ENCODE measurements at places on chromosomes 12 and 14.

GRCh38 chr12:100187068-100187467 lies 13.5 kb upstream of the ACTR6 start:
- DNase-seq: no peak

DNA sequence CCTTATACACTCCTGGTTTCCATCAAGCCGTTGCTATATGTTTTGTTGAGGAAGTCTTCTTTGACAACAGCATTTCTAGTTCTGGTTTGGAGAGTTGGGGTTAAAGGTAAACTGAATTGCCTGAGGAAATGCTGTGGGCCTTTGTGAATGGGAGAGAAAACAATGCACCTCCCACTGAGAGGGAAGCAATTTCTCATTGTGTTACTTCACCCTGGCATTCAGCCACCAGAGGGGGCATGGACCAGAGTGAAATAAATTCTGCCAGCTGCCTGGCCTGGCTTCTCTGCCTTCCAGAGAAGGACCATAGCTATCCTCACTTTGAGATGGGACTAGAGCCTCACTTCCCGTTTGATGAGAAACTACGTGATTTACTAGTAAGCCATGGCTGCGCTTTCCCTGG lies 475.3 kb downstream of the EGLN3 start:
- no peak for DNase-seq

- peak; percentile 96 for DNase-seq
Observed at GRCh38 chr12:114933428-114934160, 249.6 kb upstream of the TBX3 start.

- DNase-seq: no peak
Observed at GRCh38 chr14:104109731-104110361, 24.3 kb downstream of the ASPG start.

DNA sequence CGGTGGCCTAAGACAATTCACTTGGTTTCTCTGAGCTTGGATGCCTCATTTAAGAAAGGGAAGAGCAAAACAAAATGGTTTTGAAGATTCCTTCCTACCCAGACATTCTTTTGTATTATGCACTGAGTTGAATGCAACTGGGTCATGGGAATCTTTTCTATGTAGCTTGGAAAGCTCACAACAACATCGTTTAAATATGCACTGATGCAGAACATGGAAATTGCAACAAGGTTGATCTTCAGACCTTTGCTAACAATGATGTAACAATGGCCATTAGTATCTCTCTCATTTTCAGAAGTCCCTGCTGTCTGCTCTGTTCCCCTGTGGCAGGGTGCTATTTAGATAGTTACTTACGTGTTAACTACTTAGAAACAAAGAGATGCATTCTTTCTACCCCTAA lies 30.1 kb upstream of the IGF1 start:
- no peak for DNase-seq

DNA sequence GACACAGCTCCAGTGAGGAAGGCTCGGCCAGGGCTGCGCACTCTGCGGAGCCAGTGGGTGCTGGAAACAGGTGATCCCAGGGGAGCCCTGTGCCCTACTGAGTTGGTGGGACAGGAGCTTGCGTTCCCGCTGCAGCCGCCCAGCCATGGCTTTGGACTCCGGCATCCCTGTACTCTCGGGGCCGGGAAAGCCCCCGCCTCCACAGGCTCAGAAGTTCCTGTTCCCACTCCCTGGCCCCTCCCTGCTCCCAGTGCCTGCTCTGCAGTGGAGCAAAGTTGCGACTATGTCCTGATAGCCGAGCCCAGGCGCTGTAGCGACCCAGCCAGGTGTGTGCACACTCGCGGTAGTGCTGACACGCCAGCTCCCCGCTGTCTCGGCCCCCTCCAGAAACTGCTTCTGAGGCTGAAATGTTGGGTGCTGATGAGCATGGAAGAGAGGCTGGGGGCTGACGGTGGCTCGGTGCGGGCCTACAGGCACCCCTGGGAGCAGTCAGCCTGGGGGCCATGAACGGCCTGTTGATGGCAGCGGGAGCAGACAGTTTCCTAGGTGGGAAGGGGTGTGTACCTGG lies 344.6 kb upstream of the MGAT4C start:
- no peak for DNase-seq

DNA sequence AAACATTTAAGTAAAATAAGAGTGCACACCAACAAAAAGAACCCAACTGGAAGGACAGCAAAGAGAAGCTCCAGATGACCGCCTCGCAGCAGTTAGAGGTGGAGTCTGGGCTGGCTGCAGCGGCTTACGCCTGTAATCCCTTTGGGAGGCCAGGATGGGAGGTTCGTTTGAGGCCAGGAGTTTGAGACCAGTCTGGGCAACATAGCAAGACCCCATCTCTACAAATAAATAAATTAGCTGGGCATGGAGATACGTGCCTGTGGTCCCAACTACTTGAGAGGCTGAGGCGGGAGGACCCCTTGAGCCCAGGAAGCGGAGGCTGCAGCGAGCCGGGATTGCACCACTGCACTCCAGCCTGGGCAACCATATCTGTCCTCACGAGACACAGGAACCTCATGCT lies 15.2 kb downstream of the LRCOL1 start:
- DNase-seq: no peak

- peak; percentile 25 for DNase-seq
Observed at GRCh38 chr12:119649202-119649808, 18.6 kb upstream of the PRKAB1 start.

GRCh38 chr14:63928744-63929174 lies 76.0 kb downstream of the SYNE2 start:
- no peak for DNase-seq

DNA sequence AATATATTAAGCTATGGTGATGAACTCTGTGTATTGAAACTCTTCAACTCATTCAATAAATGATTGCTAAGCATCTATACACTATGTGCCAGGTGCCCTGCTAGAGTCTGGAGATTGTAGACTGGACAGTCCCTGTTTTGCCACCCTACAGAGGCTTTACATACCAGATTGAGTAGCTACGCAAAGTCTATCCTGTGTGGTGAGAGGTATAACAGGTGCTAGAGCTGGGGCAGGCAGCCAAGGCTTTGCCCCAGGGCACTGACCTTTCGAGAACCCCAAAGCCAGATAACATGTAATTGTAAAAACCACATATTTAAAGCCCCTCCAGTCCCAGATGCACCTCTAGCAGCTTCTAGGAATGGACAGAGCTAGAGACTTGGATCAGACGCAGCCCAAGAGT lies 52.8 kb downstream of the PPM1H start:
- DNase-seq: no peak

- DNase-seq: no peak
Observed at GRCh38 chr12:106300761-106301160, 1.8 kb upstream of the TCP11L2 start.

DNA sequence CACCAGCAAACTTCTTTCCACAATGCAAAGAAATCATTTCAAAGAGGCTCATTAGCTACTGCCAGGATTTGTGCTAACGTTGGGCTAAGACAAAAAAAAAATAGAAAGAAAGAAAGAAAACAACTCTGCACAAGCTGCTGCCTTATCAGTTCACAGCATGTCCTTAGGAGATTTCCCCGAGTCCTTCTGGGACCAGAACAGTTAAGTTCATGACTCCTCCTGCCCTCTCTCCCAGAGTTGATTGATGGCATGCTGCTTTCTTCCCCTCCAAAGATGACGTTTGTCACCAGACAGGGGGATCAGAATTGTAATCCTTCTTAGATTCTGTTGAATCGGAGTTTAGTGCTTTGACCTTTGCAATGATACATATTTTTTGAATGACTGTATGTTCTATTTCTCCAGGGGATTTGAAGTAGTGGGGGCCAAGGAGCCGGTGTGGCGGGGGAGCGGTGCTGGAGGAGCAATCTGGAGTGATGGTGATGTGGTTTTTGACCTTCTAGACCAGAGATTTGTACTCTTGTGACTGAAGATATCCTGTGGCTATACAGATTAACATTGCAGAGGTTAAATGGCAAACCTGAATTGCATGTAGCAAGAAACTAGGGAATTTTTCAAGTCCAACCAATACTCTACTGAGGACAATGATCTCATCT lies 409.2 kb upstream of the TMPO start:
- no peak for DNase-seq

- no peak for DNase-seq
Observed at GRCh38 chr14:71231521-71232393, 324.5 kb downstream of the PCNX1 start.

DNA sequence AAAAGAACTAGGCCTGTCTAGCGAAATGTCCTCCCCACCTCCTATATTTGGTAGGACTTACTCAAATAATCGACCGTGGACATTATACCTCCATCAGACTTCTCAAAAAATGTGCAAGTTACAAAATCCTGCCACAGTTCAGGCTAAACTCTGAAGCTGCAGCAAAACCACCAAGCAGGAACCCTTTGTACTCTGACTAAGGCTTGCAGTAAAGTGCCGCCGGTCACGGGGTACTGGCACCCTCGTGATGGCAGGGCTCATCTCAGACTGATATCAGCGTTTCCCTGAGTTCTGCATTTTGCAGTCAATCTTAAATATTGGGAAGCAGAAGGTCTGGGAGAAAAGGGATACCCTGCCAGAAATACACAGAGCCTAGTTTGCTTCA lies 17.1 kb downstream of the SLC11A2 start:
- DNase-seq: no peak

- peak; percentile 4 for DNase-seq
Observed at GRCh38 chr12:28409892-28410291, 219.6 kb downstream of the CCDC91 start.

DNA sequence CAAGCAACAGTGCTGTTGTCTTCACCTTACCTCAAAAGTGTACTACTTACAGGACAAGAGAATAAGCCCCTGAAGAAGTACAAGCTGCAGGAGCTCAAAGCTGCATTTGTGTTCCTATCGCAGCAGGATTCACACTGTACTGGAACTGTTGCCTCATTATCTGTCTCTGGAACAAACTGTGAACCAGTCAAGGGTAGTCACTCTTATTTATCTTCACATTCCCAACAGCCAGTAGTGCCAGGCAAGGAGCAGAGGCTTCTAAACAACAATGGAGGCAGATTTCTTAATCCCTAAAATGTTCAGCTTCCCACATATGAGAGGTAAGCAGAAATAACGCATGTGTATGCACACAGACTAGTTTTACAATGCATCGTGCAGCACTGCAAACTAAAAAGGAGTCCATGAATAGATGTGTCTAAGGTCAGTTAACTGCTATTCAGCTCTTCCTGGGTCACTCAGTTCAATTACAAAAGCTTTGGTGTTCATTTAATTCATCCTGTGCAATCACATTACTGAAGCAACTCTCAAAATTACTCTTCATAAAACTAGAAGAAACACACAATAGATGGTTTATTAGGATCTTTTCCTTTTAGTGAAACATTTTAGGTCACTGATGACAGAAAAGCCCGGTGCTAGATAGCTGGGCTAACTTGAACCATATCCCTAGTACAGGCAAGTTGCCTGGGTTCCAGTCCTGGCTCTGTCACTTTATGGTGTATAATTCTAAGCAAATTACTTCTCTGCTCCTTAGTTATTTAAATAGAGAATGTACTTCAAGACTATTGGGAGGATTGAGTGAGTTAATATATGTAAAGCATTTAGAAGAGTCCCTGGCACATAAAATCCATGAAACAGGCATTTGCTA lies 2.7 kb downstream of the APPL2 start:
- no peak for DNase-seq

DNA sequence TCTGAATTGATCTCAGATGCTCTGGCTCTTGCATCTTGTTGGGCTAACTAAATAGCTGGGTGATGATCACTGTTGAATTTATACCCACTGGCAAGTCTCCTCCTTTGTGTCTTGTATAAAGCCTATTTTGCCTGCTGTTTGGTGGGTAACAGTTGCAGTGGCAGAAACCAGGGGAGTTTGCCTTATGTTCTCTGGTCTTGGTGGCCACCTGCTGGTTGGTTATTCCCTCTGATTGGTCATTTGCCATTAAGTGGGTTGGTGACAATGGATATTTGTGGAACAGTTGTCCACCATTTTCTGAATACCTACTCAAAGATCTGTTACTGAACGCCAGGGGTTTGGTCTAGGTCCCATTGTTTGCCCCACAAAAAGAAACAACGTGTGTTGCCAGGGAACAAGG lies 52.1 kb downstream of the AVPR1A start:
- DNase-seq: no peak

DNA sequence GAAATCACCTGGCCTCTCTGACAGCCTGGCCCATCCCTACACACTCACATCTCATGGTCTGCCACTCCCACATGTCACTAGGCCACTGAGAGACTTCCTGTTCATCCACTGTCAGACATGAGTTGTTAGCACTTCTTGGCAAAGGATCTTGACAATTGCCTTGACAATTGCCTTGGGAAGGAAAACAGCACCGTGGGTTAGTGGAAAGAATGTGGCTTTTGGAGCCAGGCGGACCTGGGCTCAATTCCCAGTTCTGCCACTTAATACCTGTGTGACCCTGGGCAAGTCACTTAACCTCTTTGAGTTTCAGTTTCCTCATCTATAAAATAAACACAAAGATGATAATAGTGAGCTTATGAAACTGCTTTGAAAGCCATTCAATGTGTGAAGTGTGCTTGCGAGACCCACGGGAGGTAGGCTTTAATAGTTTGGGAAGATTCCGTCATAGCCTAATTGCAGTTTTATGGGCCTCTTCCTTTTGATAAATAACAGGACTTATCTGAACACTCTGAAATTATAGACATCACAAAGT lies 250.4 kb downstream of the C12orf75 start:
- DNase-seq: no peak

- no peak for DNase-seq
Observed at GRCh38 chr14:23301969-23302289, 730 bp downstream of the PPP1R3E start.

- no peak for DNase-seq
Observed at GRCh38 chr12:89461190-89461589, 63.4 kb downstream of the GALNT4 start.

- no peak for DNase-seq
Observed at GRCh38 chr12:127542391-127542790, 724.6 kb upstream of the TMEM132C start.

DNA sequence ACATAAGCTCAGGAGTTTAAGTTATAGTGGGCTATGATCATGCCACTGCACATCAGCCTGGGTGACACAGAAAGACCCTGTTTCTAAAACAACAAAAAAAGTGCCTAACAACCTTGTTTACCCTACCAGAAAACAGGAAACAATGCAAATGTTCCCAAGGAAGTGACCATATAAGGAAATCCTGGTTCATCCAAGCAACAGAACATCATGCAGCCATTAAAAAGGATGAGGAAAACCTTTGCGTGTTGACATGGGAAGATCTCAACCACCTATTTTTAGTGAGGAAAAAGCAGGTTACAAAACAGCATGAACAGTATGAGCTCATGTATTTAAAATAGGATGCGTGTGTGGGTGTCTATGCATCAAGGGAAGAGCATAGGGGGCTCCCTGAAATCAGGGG lies 13.7 kb downstream of the HRK start:
- no peak for DNase-seq

DNA sequence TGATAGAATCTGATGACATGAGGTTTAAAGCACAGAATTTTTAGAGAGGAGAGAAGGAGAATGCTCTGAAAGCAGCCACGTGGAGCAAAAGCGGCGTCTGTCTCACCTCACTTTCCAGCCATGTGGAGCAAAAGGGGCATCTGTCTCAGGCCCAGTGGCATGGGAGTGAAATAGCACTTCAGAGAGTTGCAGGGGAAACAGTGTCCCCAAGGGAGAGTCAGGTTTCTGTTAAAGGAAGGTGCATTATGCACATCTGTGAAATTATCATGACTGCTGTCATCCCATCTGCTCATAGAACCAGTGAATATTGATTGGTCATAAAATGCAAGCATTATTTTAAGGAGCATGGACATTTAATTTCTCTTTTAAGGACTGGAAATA lies 124.0 kb downstream of the BICD1 start:
- no peak for DNase-seq

Data from AG08395 (cell line).